ENCODE measurements at places on chromosomes 4 and X.

DNA sequence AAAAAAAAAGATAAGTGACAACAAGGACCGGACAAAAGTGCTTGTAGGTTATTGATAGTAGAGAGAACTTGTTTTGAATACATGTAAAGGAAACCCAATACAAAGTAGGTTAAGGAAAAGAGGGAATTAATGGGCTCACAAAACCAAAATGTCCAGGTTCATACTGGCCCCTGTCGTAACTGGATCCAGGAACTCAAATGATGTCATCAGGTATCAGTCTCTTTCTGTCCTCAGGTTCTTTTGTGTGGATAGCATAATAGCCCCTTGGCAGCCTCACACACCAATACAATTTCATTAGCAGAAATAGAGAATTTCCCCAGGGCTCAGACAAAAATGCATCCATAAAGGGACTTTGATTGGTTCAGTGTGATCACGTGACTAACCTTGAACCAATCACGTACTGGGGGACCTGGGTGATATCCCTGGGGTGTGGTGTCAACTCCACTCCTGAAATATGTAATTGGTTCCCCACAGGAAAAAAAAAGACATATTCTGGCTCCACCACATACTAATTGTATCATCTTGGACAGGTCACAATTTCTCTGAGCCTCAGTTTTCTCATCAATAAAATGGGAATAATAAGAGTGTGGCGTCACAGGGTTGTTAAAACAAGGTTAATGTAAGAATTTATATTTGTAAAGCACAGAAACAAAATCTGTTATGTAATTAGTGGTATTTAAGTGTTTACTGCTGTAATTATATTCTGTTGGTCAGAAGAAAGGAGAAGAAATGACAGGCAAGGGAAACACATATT lies 174.8 kb downstream of the PDGFRA start:
- no peak for DNase-seq

DNA sequence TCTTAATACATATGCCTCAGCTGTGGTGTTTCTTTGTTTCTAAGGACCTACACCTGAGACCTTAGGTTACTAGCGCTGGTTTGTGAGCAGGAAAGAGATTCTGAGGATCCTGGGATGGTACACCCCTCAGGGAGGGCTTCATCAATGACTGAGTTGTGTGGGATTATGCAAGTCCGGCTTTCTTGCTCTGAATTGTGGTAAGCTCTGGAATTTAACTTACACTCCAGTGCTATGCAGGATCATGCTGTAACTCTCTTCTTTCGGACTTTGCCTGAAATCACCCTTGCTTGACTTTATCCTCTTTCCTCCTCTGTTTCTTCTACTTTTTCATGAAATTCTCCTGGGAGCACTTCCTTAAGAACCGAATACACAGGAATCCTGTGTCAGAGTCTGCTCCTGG lies 431.5 kb upstream of the BOD1L1 start:
- no peak for DNase-seq

DNA sequence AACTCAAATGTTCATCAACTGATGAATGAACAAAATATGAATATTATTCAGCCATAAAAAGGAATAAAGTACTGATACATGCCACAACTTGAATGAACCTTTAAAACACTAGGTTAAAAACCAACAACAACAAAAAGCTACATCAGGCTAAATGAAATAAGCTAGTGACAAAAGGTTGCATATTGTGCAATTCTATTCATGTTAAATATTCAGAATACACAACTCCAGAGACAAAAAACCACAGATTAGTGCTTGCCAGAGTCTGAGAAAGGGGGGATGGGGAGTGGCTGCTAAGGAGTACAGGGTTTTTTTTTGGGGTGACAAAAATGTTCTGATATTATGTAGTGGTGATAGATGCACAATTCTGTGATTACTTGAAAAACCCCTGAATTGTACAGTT lies 58.5 kb downstream of the HAUS3 start:
- DNase-seq: no peak

- no peak for DNase-seq
Measured at GRCh38 chr4:24315056-24315455, 269.3 kb downstream of the DHX15 start.

DNA sequence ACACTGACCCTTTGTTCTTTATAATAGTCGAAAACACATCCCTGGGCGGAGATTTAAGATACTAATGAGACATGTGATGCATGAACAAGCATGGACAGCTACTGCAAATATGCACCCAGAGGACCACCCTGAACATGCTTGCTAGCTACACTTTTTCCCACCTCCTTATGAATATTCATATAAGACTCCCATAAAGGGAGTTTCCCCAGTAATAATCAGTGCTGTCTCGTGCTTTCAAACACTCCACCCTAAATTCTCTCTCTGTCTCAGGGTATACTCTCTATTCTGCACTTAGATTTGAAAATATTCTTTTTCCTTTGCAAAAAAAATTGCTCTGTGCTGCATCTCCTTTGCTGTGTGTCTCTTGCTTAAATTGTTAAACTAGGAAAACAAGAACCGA lies 64.4 kb upstream of the CT45A1 start:
- no peak for DNase-seq

DNA sequence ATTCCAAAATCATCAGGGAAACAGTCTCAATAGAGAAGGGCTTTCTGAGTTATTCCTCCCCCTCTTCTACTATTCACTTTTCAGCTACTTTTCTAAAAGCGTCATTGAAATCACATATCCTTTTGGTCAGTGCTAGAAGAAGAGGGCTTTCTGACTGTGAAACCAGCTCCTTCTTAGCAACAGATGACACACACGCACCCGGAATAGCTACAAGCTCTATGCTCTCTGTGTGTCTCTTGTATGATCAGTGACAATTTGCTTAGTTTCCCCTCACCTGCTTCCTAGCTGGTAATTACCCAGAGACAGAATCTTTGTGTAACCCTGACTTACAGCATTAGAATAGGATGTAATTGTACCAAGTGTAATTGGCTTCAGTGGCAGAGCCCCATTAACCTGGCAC lies 268.1 kb upstream of the SLITRK2 start:
- DNase-seq: no peak

DNA sequence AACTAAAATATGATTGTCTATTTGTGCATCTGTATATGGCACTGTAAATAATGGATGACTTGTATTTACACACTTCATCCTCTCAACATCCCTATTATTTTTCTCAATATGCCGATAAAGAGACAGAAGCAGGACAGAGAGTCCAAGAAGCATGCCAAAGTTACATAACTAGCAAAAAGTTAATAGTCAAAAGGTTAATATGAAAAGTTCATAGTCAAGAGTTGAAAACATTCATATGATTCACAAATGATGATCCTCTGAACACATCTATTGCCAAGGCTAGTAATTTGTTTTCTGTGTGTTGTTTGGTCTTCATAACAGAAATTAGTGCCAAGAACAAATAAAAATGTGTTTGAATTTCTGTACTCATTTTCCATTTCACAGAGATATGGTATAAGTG lies 231.0 kb downstream of the ADAMTS3 start:
- DNase-seq: no peak

GRCh38 chr4:148270630-148271029 lies 171.6 kb downstream of the NR3C2 start:
- no peak for DNase-seq

DNA sequence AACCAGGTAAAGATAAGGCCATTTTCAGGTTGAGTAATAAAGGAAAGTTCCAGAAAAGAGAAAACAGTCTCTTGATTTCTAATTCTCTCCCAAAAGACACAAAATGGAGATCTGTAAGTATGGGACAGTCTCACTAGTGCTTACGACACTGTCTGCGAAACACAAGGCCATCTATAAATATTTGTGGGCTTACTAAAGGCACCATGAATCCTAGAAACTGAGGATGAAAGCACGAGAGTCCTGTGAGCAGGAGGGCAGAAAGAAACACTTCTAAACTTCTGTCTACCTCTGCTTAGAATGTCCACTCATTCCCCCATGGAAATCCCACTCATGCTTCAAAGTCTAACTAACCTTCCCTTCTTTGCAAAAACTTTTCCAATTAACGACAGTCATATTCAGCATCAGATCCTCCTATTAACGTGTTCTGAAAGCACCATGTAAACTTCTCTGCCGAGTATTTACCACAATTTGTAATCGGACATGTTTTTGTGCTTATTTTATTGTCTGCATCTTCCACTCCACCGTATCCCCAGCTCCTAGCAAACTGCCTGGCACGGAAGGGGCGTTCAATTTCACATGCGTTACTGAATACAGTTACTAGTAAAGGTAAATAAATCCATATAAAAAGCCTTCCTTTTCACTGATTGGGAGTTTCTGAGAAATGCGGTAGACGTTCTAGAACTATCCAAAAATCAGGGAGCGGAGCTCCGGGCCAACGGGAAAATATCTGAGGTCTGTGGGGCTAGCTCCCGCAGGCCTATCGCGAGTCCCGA lies 665 bp downstream of the PSMD10 start:
- DNase-seq: no peak

Data from stimulated activated CD4-positive, alpha-beta T cell treated with anti-CD3 and anti-CD28 coated beads, TNF-alpha, amount 100 ng/mL, for 4 hours (primary cell).